ENCODE measurements at places on chromosomes 3 and 15. TPM values are rescaled to one million over a fixed set of nuclear protein-coding genes. Genes with fewer than 3 reads are reported as not detected.
A peak's percentile ranks its signal among the peaks of the same experiment; 100 is the strongest.

GRCh38 chr3:127929818-127930413 is 14.9 kb downstream of the KBTBD12 start:
- no peak for DNase-seq

- DNase-seq: no peak
Measured at GRCh38 chr3:140883428-140884040, 58.1 kb upstream of the SLC25A36 start.

ZNF860 gene
- total RNA-seq: 0.53 TPM

DNA sequence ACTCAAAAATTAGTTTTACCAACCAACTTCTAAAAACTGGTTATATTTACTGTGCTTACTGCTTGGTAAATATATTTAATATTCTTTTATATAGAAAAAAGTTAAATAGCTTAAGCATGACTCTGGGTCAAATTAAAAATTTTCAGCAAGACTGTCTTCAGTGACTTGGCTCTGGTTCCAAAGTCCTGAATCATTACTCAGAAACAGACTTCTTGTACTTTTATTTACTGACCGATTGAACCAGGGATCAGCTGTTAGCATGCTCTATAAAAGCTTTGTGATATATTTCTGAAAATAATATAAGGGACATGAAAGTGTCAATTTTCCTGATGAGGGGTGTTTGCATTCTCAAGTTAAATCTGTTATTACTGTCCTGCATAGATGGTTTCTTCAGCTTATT is 164.3 kb downstream of the MCTP2 start:
- DNase-seq: no peak

DNA sequence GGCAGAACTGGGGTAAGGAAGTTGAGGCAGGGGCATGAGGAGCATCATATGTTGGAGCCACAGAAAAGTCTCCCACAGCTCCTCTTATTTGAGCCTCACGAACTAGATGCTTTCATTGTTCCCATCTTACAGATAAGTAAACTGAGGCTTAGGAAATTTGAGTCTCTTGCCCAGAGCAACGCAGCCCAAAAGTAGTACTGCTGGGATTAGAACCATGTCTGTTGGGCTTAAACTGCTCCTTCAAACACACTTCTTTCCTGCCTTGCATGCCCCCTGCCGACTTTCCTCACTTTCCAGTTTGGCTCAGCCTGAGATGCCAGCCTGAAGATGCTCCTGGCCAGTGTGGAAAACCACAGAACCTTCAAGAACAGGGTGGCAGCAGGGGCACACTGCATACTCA is 43.1 kb upstream of the SLC6A6 start:
- DNase-seq: peak; percentile 12

DNA sequence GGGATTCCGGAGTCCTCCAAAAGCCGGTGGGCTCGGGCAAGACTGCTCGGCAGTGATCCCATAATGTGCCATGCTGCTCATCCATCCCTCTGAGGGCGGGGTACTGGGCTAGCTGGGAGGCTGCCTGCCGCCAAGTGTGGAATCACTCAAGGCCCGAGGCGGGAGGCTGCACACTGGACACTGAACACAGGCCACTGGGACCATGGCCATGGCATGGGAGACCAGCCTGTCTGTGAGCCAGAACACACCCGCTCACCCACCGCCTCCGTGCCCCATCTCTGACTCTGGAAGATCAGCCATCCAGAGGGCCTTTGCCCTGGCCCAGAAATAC is 1.4 kb downstream of the C3orf22 start:
- DNase-seq: no peak

DNA sequence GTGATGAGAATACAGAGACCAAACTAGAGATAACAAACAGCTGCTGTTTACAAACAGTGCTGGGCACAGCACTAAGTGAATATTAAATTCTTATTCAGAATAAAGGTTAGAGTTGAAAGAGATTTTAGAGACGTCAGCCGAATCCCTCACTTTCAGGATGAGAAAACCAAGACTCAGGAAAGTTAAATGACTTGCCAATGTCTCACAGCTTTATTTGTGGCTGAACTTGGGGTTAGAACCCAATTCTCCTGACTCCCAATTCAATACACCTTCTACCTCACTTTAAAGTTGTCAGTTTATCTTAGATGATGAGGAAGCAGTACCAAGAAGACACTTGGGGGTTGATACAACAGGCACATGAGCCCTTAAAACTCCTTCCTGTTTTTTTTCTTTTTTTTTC is 180.9 kb downstream of the GAP43 start:
- no peak for DNase-seq

GRCh38 chr3:58568572-58569286 is 8.5 kb downstream of the FAM107A start:
- DNase-seq: peak; percentile 65

- DNase-seq: no peak
Measured at GRCh38 chr15:59352683-59353082, 20.0 kb downstream of the MYO1E start.

DNA sequence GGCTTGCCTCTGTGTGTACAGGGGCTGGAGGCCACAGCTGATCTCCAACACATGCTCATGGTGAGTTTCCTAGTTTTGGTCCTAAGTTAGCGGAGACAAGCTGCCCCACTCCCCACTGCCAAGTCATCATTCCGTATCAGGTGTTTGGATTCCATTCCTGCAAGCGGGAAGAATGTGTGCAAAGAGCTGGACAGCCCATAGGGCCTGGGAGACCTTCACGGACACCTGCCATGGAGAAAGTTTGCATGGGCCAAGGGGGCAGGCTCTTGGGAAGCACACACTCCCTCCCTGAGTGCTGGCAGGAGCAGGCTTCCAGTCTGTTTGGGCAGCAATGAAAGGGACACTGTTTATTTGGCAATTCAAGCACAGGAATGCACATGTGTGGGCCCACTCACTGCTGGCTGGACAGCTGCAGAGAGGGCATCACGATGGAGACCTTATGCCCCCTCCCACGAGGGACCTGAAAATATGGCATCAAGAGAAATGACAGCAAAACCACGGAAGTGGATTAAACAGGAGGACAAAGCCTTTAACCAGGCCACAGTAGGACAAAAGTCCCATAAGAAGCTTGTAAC is 149.7 kb downstream of the KLF13 start:
- peak; percentile 26 for DNase-seq

DNA sequence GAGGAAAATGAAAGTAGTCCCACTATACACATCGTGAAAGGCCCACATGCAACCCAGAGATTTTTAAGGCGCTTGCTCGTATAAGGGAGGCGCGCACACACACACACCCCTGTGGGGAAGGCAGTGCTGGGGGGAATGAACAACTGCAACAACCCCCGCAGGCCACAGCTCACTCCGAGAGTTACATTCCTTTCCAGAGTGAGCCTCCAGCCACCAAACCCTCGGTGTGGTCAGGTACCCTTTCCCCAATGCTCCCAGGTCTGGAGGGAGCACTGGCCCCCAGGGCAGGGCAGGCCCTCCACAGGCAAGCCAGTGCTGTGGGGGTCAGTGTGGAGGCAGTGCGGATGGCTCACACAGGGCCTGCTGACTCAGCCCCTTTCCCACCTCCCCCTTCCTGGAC is 115.6 kb downstream of the OCA2 start:
- no peak for DNase-seq

DNA sequence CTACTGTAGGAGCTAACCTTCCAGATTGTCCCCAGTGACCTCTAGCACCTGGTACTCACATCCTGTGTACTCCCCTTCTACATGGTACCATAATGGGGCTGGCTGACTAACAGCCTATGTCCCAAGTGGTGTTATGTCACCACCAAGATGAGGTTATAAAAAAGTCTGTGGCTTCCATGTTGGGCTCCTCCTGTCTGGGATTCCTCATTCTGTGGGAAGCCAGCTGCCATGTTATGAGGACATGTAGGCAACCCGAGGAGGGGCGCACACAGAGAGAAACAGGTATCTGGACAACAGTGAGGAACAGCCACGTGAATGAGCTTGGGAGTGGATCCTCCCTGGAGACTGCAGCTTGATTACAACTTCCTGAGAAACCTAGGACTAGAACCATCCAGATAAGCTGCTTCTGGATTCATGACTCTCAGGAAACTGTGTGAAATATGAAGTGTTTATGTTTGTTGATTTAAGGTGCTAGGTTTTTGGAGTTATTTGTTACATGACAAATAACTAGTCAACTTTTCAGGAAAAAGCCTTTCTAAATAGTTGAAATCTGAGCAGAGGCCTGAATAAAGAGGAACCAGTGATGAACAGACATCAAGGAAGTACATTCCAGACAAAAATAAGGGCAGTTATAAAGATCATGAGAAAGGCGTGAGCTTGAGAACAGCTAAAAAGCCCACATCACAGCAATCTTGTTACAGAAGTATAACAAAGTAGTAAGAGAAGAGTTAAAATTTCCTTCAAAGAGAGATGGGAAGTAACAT is 21.7 kb downstream of the GOLIM4 start:
- no peak for DNase-seq

DNA sequence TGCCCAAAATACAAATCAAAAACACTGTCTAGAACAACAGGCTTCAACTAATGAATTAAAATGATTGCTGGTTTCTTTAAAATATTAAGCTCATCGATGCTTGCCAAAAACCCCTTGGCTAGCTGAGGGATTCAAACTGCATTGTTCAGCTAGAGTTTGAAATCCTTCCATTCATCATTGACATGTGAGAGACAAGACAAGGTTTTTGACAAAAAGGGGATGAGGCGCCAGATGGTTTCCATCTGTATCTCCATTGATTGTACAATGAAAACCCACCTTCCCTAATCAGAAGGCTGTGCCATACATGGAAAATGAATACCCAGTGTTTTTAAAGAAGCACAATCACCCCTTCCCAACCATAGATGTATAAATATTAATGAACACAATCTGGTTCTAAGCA is 67.8 kb downstream of the THRB start:
- DNase-seq: no peak

- no peak for DNase-seq
Measured at GRCh38 chr3:87006844-87007439, 16.0 kb upstream of the VGLL3 start.

- DNase-seq: no peak
Measured at GRCh38 chr3:19256313-19256712, 108.0 kb downstream of the KCNH8 start.

GRCh38 chr15:91961357-91961756 is 107.8 kb downstream of the SLCO3A1 start:
- DNase-seq: no peak

DNA sequence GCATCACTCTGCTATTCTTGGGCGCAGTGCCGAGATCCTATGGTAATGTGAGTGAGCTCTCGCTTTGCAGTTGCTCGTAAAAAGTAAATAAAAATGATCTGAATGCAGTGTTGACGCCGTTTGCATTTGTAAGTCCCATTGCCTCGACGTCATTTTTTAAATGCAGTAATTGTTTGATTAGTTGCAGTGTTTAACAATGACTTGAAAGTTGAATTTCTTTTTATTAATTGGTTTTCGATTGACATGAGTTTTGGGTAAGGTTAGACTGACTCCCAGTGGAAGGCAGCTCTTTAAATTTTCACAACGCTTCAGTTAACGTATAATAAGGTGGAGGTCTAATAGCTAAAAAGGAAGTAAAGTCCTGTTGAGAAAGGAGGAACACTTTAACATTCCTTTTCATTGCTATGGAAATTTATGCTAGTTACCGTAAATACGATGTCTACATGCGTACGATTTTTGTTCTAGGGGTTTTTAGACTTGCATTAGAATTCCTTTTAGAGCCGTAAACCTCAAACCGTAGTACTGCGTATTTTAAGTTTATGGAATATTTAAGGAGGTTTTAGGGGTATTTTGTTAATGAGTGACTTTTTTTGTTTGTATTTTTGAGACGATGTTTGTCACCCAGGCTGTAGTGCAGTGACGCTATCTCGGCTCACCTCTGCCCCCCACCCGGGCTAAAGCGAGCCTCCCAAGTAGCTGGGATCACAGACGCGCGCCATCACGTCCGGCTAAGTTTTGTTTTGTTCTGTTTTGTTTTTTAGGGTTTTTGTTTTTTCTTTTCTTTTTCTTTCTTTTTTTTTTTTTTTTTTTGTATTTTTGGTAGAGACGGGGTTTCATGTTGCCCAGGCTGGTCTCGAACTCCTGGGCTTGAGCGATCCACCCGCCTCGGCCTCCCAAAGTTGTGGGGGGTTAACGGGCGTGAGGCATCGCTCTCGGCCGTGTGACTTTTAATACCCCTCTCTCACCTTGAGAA is 1.4 kb downstream of the MORF4L1 start:
- peak; percentile 40 for DNase-seq

- DNase-seq: peak; percentile 80
Measured at GRCh38 chr15:43517354-43518196, at the start of gene MAP1A. MAP1A (plus strand) TSS chr15:43517608; CDS start chr15:43521474, 3,866 bp downstream.

DNA sequence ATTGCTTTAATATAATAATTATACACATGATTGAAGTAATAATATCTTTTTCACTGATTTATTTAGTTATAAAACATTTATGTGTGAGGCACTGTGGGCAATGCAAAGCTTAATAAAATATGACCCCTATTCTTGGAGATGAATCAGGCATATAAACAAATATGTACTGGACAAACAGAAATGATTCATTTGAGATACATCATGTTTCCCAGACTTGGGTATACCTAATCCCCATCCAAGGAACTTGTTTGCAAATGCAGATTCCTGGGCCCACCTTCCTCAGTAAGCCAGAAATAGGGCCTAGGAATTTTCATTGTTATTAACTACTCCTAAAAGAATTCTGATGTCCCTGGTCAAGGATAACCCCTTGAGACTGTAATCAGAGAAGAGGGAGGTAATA is 184.2 kb downstream of the CHL1 start:
- no peak for DNase-seq

DNA sequence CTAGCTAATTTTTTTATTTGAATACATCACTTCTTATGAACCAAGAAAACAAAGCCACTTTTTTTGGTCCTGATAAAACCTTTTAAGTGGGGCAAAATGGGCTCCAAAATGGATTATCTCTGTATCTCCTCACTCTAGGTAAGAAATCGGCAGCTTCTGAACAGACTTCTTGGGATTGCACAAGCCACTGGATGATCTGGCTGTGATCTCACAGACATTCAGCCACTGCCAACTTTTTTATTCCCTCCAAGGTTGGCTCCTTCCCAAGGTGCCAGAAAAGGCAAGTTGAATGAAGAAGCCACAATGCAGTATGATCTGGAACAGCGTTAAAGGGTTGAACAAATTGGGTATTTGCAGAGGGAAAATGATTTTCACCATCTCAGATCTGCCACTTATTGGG is 73.2 kb downstream of the PRICKLE2 start:
- no peak for DNase-seq

RTF1 gene
- 26.0 TPM for total RNA-seq

- no peak for DNase-seq
Measured at GRCh38 chr3:153749070-153749610, 372.1 kb upstream of the ARHGEF26 start.

DNA sequence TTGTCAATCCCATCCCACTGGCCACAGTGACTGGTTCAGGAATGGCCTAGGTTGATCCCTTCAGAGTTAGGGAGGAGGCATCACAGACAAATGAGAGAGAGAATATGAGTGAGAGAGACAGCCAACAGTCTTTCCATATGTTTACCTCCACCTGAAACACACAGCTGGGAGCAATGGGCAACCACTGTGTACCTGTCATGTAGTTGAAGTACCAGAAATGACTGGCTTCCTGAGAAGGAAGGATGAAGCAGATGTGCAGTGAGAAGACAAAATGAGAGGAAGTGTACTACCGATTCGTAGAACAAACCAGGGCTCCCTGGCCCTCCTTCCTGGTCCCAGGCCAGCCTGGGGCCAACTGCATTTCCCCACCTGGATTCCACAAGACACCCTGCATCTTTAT is 27.4 kb downstream of the SRGAP3 start:
- no peak for DNase-seq

All from SJSA1 (cell line).